T-helper 22 cell (primary cell): ENCODE measurements at places on chromosomes 6 and 20.

- no peak for DNase-seq
Observed at GRCh38 chr6:56223995-56224394, 23.4 kb downstream of the COL21A1 start.

GRCh38 chr6:84274856-84275255, 47.4 kb upstream of the CEP162 start:
- DNase-seq = no peak

DNA sequence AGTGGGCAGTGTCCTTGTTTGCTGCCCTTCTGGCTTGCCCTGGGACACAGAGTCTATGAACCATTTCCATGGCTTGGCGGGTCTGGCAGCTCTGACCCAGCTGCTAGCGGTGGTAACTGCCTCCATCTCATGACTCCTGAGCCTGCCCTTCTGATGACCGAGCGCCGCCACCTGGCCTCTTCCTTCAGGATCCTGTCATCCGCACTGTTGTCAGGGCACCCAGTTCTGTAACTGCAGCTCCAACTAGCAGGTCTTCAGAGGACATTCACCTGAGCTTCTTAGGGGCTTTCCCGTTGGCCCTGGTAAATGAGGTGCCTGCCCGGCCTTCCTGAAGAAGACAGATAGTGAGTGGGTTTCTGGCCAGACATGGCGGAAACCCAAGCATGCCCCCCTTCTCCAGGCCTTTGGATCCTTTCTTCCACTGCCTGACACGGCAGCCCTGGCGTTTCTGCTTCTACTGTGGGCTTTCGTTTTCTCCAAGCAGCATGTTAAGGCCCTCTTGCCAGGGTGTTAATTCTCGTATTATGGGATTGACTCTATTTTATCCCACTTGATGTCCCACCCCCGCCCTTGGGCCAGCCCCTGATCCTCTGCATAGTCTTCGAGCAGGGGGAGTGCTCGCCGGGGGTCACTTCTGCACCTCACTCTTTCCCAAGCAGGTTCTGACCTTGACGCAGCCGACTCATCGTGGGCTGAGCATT, 24.7 kb downstream of the PACSIN1 start:
- DNase-seq = no peak

DNA sequence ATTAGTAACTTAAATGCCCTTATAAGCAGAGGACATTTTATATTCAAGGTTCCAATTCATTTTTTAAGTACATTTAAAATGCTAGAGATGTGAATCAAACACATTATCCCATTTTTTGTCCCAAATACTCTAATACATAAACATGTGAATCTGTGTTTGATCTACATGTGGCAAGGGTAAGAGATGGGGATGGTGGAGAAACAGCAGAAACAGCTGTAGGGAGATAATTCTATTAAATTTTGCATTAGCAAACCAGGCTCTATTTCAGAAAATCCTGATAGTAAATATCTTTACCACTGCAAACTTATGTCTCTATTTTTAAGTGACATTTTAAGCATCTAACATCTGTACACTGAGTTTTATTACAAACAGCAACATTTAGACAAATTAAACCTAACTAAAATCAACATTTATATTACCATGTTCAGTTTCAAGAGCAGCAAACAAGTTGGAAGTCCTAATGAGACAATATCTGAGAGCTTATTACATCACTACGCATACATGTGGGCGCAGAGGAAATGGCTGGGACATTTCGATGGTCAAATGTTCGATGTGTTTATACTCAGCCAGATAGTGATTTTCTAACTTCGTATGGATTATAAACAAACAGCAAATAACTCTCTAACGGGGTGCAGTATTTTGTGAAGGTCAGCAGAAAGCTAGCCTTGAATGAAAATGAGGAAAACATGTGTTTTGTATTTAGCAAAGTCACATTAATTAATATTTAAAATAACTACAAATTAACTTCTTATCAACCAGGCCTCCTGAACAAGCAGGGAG, 165.1 kb downstream of the GJA1 start:
- no peak for DNase-seq

DNA sequence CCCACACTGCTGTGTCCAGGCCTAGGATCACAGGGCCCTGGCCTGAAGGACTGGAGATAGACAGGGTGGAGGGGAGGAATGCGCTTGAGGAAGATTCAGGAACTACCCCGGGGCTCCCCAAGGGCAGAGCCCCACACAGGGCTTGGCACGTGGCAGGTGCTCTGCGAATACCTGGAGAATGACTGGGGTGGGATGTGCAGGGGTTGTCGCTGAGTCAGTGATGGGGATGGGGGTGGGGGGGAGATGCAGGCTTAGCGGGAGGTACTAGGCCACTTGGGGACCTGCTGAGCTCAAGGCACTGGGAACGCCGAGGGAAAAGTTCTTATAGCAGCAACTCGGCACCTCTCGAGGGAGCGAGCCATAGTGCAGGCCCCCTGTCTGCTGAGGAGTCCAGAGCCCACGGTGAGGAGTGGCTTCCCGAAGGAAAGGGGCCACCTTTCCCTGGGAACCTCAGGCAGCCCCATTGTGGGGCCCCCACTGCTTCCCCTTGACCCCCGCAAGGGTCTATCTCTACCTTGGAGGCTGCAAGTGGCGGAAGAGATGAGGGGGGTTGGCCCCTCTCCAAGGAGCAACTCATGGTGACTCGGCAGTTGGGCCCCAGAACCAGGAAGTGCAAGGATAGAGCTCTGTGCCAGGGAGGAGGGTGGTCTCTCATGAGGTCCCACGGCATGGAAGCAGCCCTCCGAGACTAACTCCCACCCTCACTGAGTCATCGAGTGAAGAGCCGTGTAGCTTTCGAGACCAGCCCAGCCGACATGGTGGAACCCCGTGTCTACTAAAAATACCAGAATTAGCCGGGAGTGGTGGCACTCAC, 33.1 kb downstream of the SRC start:
- DNase-seq = no peak

GRCh38 chr6:118812970-118813369, 81.0 kb upstream of the ASF1A start:
- no peak for DNase-seq

GRCh38 chr20:3887876-3888620, 1.1 kb upstream of the PANK2 start:
- no peak for DNase-seq

GRCh38 chr6:103925317-103925716, 934.4 kb downstream of the HACE1 start:
- no peak for DNase-seq

DNA sequence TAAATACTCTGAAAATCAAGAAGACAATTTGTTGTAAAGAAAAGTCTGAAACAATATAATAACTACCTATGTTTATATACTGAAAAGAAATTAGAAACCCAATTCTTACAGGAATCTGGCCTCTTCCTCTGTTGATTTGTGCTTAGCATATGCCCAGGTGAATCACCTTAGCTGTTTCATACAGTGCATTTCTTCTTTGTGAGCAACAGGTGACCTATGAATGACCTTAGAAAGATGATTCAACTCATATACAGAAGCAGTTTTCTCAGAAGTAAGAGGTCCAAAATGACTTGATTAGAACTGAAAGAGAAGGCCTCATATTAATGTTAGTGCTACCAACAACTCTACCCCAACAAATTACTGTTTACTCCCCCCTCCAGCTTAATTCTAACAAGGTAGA, 419.5 kb upstream of the ID4 start:
- no peak for DNase-seq
